ENCODE measurements at places on chromosomes 5 and 9.
A peak's percentile ranks its signal among the peaks of the same experiment; 100 is the strongest.

GRCh38 chr9:105290418-105290817, 46.0 kb downstream of the SLC44A1 start:
- DNase-seq: no peak

DNA sequence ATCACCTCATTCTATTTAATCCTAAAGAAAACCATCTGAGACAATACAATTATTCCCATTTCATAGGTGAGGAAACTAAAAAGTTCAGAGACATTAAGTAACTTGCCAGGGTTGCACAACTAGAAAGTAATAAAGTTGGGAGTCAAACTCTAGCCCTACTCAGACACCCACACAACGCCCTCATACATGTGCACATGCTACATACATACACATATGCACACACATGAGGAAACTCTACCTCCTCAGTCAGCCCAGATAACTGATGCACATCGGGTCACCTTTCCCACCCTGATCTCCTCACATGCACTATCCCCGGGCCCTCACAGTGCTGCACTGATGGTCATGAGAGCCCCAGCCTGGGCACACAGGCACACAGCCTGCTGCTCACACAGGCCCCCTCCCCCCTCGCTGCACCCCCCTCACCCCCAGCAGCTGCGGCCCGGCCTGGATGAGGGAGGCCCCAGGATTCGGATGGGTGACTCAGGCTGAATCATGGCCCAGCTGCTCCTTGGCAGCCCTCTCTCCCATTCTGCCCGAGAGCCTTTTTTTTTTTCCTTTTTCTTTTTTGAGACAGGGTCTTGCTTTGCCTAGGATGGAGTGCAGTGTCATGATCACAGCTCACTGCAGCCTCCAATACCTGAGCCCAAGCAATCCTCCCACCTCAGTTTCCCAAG, 5.0 kb upstream of the GPRIN1 start:
- DNase-seq: no peak

DNA sequence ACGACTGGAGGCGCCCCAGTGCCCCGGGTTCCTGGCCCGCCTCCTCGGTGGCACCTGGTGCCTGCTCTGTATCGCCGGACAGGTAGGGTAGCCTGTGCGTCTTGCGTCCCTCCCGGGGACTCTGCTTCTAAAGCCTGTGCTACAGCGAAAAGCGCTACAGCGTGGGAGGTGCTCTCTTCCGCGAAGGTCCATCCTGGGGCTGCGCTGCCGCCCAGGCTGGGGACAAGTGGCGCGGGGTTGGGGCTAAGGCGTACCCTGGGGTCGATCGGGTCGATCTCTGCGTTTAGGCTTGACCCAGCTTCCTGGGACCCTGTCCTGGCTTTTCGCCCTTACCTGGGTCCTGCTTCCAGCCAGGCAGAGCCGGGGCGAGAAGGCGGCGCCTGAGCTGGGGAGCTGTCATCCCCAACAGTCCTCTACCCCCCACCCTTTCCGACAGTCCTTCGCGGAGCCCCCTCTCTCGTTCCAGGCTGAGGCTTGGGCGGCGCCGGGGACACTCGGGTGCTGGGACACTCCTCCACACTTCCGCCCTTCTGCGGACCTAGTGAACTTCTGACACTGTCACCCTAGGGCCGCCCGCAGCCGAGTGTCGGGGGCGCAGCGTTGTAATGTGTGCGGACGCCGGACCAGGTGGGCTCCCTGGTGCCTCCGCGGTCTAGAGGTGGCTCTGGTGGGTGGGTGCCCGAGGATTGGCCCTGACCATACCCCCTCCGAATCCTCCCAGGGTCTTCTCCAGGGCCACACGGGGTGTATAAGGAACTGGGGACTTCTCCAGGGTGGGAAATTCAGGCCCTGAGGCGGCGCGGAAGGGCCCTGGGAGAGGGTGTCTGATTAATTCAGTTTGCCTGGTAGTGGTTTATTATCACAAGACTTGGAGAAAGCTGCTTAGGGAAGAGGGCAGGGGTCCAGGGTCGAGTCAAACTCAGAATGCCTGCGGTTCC, 328.2 kb downstream of the SH3GL2 start:
- no peak for DNase-seq

- DNase-seq: no peak
These were observed 104.3 kb downstream of the PIK3R1 start for GRCh38 chr5:68319706-68320412.

DNA sequence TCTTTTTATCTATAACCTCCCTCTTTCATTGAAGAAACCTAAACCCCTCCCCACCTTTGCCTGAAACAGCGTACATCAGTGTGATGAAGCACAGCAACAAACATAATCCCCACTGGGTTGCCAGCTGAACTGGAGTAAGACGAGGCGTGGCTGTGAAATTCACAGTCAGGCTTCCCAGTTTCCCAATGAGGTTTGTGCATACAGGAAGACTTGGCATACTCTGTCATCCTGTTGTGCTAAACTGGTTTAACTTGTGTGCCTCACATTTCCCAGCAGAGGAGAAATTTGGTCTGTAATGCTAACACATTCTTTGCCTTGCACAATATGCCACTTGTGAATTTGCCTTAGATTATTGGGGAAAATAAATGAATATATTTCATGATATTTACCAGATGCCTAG, 121.5 kb downstream of the SV2C start:
- DNase-seq: no peak

- DNase-seq: no peak
These were observed 135.8 kb downstream of the RPS23 start for GRCh38 chr5:82142217-82142841.

DNA sequence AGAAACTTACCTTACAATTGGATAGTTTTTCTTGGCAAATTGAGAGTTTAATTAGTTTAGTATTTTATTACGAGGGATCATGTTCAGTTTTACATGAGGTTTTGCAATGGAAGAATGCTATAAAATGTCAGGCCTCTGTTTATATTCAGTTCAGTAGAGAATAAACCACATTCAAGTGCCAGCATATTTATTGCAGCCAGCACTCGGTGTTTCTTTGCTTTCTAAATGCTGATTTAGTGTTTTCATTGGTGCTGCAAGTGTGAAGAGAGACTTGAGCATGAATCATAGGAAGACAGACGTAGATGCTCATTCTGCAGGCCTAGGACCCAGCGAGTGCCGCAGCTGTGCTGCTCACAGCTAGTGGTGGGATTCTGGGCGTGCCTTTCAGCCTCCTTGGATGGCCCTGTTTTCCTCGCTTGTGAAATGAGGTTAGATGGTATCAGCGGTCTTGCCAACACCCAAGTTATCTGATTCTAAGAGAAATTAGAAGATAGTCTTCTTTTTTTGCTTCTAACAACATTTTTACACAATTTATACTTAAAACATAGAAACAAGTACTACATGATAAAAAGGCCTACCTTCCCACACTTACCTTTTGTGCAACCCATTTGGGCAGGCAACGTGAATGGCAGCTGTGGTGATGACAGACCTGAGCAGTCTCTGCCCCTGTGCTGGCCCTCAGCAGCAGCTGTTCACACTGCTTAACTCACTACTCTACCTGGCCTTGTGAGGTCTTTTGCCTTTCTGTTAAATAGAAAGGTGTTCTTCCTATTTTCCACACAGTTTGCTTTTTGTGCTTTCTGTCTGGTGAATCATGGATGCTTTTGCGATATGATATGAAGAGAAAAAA, 26.8 kb upstream of the TNFAIP8 start:
- DNase-seq: peak; percentile 55

GRCh38 chr5:115961381-115962238, 665 bp upstream of the LVRN start:
- DNase-seq: no peak

Measured in activated CD4-positive, alpha-beta T cell treated with anti-CD3 and anti-CD28 coated beads, Interleukin-2, amount 50 U/mL, for 24 hours (primary cell).